ENCODE measurements at places on chromosomes 4 and X.
A peak's percentile ranks its signal among the peaks of the same experiment; 100 is the strongest.

GRCh38 chr4:145097331-145097820, 620 bp downstream of the ANAPC10 start:
- DNase-seq, result no peak

GRCh38 chrX:154411981-154412340, 622 bp downstream of the TAFAZZIN start:
- DNase-seq, result peak; percentile 52

DNA sequence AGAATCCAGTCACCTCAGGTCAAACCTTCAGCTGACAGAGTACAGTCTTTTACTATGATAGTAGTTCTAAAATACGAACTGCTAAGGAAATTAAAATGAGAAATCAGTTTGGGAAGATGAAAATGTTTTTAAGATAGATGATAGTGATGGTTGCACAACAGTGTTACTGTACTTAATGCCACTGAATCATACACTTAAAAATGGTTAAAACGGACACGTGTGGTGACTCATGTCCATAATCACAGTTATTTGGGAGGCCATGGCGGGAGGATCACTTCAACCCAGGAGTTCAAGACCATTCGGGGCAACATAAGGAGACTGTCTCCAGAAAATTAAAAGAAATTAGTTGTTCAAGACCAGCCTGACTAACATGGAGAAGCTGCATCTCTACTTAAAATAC, 41.4 kb downstream of the ABHD18 start:
- peak; percentile 76 for DNase-seq

DNA sequence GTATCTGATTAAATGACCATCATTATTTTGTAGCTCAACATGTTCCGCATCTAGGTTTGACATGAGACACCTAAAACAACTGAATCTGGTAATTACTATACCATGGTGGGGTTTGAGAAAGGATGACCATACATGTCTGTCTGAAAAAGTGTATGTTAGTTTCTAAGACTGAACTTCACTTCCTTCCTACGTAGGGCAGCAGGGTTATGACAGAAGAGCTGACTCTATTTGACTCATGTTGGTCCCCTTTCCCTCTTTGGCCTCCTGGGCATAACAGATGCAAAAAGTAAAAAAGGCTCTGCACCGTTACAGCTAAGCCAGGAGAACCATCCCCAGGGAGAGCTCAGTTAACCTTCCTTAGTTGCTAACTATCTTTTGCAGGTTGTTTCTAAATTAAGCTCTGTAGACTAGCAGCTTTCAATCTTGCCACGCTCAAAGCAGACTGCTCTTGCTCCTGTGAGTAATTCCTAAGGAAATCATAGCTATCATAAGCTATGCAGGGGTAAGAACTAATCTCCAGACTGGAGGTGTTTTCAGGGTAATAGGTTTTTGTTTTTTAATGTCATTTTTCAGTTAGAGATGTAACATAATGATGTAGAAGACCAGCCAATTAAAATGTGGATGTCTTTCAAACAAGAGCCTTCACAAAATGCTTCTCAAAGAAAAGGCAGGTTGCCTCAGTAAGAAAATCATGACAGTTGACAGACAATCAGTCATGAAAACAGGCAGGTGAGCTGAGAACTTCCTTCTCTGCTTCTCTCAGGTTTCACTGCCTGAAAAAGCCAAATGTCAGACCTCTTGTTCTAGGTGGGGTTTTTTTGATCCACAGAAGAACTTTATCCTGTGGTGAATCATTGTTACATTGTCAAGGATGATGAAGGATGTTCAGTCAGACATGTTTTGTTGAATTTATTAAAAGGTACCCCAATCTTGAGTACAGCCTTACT, 66.9 kb upstream of the DAPP1 start:
- no peak for DNase-seq

DNA sequence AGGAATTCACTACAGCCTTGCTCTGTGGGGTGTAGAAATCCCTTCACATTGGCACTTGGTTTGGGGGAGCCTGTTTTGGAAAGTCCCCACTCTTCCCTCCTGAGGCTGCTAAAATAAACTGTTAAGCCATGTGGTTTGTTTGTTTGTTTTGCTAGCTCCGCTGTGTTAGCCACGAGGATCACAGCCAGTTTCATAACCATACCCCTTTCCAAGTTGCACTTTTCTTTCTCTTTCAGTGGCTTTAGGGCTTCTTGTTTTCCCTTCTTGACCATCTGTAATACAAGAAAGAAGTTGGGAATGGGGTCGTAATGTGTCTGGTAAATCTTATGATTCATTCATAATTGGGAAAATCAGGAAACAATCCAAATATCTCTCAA, 24.8 kb upstream of the UXT start:
- DNase-seq, result peak; percentile 47

- DNase-seq, result peak; percentile 98
Measured at GRCh38 chr4:7813674-7814073, 126.0 kb downstream of the AFAP1 start.

- DNase-seq, result peak; percentile 1
Measured at GRCh38 chr4:44194365-44194764, 254.2 kb downstream of the KCTD8 start.

GRCh38 chr4:102493794-102494193, 7.4 kb upstream of the NFKB1 start:
- DNase-seq, result no peak

- DNase-seq, result peak; percentile 74
Measured at GRCh38 chr4:166318810-166319525, 445.9 kb downstream of the TLL1 start.

DNA sequence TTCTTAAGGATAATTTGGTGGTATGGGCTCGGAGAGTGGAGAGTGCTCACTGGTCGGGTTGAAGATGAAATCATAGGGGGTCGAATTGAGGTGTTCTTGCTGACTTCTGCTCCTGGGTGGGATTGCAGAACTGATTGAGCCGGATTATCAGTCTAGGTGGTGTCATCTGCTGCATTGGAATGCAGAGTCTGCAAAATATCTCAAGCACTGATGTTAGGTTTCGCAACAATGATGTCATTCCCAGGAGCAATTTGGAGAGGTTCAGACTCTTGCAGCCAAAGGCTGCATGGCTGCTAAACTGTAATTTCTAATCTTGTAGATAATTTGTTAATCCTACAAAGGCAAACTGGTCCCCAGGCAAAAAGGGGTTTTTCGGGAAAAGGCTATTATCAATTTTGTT, 67.7 kb downstream of the RHOH start:
- peak; percentile 78 for DNase-seq

DNA sequence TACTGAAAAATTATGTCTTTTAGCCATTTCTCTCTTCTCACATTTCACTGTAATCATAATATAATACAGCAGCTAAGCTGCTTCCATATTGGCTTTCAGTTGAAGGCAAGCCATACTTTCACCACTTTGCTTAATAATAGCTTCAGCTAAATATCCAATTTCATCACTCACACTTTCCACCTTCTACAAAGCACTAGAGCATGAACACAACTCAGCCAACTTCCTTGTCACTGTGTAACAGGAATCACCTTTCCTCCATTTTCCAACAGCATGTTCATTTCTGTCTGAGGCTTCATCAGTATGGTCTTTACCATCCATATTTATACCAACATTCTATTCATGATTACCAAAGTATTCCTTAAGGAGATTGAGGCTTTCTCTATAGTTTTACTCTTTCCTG, 219.8 kb upstream of the CTSO start:
- DNase-seq, result no peak

GRCh38 chr4:144948009-144948408, 150.0 kb downstream of the ANAPC10 start:
- peak; percentile 1 for DNase-seq

- DNase-seq, result no peak
Measured at GRCh38 chr4:2451821-2452785, 16.8 kb upstream of the RNF4 start.

GRCh38 chr4:80026100-80026499, 46.9 kb downstream of the ANTXR2 start:
- no peak for DNase-seq

GRCh38 chr4:165506849-165507248, 128.0 kb downstream of the CPE start:
- no peak for DNase-seq

Data from iris pigment epithelial cell (primary cell).